ENCODE measurements at places on chromosomes 11 and 22.

DNA sequence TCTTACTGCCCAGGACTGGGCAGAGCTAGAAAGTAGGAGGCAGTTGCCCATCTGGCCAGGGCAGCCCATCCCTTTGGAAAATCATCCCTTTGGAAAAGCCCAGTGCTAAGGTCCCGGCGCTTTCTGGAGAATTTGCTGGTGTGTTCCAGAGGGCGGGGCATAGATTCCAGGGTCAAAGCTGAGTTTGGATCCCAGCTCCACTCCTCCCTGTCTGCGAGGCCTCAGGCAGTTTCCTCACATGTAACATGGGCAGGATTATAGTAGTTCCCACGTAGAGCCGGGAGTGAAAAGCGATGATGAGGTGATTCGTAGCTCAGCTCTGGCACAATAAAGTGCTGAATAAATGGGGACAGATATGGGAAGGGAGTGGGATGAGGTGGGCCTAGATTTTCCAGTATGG lies 31.4 kb upstream of the LRRC10B start:
- no peak for DNase-seq

DNA sequence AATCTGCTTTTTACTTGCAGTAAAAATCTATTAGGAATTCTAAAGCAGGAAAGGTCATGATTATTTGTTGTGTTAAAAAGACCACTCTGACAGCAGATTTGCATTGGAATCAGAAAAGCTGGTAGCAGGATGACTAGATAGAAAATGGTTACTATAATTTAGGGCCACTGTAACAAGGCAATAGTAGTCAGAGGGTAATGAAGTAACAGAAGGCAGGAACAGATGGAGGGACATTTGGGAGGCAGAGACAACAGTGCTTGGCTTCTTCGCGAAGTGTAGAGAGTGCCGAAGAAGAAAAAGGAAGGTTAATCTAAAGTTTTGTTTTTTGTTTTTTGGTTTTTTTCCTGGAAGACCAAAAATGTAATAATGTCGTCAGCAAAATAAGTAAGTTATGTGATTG lies 129.8 kb upstream of the SLC5A12 start:
- DNase-seq, result no peak

DNA sequence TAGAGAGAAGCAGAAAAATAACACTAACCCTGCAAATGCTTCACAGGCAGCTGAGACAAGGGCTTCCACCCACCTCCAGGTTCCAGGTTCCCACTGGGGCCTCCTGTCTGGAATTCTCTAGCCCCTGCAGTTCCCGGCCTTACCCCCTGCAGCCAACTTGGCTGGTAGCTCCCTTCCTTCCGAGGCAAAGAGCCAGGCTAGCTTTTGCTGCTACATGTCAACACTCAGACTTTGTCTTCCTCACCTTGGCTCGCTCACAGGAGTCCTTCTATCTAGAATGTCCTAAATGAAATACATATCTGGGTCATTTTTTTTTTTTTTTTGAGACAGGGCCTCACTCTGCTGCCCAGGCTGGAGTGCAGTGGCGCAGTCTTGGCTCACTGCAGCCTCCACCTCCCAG lies 9.9 kb upstream of the TTLL1 start:
- DNase-seq, result no peak

GRCh38 chr22:46355996-46356471 lies 20.5 kb downstream of the TRMU start:
- no peak for DNase-seq

DNA sequence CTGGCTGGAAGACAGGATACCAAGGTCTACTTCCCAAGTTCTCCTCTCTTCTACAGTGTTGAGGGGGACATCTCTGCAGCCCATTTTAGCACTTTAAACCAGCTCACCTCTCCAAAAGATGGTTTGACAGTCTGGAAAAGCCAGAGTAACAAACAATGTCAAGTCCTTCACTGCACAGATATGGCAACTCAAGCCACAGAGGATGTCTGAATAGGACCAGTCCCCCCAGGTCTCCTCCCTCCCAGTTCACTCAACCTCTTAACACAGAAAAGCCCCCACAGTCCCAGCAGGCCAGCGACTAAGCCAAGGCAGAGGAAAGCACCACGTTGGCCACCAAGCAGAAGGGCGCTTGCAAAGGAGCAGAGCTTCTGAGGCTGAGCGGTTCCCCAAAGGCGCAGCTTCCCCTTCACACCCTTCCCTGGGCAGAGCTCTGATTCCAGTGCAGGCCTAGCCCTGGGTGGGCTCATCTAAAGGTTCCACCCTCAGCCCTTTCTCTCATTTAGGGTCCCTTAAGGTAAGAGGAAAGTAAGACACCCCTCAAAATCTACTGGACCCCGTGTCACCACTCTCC lies 62.7 kb downstream of the PAK1 start:
- peak; percentile 13 for DNase-seq

DNA sequence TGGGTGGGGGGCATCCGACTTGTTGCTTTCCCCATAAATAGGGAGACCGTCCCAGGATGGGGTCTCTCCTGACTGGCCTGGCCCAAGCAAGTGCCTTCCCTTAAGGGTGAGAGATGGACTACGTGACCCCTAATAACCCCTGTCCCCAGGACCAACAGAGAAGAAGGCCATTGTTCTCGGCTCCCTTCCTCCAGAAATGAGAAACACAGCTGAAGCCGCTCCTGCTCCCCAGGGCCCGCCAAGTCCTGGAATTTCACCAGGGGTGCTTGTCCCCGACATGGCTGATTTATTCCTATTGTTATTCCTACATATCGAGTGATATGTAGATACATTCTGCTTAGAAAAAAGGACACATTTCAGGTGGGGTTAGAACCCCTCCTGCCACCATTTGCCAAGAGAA lies 100.8 kb downstream of the TP53I11 start:
- DNase-seq, result no peak

DNA sequence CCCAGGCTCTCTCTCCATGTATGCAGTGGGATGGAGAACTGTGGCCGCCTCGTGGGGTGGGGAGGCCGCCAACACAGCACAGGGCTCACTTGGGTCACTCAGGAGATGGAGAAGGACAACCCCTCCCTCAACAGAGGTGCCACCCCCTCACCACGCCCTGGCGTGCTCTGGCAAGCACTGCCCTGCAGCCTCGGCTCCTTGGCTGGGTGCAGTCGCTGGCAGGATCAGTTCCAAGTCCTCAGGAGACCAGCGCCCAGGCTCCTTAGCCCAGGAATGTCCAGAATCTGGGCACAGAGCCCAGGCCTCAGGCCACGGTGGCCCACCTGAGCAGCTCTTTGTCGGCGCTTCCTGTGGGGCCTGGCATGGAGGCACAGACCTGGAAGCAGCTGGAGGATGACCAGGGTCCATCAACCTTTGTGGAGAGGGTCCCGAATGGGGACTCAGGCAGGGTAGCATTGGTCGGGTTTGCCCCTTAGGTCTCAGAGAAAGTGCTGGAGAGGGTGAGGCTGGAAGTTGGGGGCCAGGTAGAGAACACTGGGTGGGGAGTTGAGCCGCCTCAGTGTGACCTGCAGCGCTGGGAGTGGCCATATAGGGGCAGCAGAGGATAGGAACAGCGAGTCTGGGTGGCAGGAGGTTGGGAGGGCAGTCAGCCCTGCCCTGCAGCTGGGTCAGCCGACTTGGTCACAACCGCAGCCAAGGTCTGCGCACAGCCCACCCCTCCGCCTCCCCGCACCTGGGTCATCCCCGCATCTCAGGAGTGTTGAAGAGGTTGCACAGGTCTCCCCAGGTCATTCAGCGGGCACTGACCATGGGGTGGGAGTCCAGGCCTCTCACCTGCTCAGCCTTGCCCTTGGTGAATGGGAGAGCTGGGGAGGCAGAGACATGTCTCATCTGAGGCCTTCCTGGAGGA lies 8.2 kb downstream of the SUSD2 start:
- no peak for DNase-seq

DNA sequence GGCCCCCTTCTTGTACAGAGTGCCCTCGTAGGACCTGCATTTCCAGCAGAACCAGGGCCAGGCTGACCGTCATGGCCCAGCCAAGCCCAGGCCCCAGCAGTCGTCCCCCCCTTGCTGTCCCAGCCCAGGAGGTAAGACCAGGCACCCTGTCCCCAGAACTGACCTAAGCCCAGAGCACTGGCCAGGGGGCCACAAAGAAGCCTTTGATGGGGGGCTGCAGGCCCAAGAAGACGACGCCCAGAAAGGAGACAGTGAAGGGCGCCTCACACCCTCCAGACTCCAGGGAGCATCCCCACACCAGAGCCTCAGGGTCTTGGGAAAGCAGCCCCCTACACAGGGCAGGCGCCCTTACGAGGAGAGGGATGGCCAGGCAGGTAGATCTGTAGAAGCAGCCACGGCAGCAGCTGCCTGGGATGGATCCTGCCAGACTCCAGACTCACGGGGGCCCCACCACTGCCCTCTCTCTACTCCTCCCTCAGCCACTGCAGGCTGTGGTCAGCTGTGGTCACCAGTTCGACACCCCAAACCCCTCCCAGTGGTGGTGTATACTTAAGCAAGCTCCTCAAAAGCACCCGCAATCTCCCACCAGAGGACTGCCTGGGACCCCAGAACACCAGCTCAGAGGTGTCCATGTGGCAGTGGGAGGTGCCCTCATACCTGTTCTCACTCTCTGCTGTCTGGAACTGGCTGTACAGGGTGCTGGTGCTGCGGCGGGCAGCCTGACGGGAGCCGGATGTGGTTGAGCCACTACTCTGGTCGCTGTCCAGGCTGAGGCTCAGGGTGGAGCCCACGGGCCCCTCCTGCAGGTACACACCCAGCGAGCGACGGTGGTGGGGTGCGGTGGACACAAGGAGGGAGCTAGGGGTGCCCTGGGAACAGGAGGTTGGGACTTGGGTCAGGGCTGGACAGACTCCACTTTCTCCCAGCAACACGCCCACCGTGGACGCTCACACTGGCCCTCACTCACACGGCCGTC lies 27.0 kb downstream of the SBF1 start:
- no peak for DNase-seq

DNA sequence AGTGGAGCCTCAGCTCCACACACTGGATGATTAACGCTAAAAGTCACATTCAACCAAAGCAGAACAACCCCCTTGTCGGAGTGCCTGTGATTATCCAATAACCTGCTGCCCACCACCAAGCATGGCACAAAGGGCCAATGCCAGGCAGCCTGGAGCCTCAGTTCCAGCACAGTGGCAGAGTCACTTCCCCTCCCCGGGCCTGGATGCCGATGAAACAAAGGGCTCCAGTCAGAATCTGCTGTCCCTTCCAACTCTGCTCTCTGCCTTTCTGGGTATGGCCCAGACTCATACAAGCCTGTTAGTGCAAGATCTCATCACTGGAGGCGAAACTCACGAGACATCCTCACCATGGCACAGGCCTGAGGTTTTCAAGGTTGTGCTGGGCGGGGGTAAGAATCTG lies 52.1 kb downstream of the CLTCL1 start:
- DNase-seq, result no peak

DNA sequence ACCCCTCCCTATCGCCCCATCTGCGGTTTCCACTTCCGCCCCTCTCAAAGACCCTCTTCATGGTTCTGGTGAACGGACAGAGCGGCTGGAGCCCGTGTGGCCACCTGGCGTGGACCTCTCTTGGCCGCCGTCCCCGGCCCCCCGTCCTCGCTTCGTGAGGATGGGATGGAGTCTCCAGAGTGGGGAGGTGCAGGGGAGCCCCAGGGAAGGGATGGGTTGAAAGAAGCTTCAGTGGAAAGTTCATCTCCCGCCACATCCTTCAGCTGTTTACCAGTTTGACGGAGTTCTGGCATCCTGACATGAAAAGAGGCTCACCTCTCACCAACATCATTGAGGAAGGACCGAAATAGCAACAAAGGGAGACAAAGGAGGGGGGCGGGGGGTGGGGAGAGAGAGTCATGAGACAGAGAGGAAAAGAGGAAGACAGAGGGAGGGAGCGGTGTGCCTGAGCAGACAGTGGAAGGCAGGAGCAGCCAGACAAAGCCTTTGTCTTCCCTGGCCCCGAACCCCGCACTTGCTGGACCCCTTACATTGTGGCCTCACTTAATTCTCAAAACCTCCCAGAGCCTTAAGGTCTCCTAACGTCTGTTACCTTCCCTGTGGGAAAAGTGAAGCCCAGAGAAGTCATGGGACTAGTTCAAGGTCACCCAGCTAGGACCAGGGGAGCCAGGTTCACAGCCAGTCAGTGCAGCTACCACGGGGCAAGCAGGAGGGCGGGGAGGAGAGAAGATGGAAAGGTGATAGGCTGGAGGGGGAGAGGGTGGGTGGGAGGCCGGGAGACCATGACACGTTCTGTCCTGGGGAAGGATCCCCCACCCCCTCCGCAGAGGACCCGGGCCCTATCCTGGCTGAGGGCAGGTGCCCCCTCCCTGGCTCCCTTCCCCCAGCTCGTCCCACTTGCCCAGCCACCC lies 54.9 kb downstream of the CD6 start:
- no peak for DNase-seq

- peak; percentile 71 for DNase-seq
Measured at GRCh38 chr11:68447015-68447801, 13.3 kb upstream of the PPP6R3 start.

GRCh38 chr11:6397156-6397555 lies 6.9 kb downstream of the SMPD1 start:
- no peak for DNase-seq

GRCh38 chr11:92626624-92627023 lies 342.8 kb upstream of the MTNR1B start:
- no peak for DNase-seq

GRCh38 chr11:10637731-10638151 lies 55.8 kb downstream of the IRAG1 start:
- no peak for DNase-seq

- DNase-seq, result no peak
Measured at GRCh38 chr11:118511601-118512000, 15.7 kb upstream of the TTC36 start.

- DNase-seq, result no peak
Measured at GRCh38 chr11:66203847-66204246, 64.6 kb upstream of the RAB1B start.

GRCh38 chr11:45995342-45995734 lies 72.9 kb downstream of the LARGE2 start:
- no peak for DNase-seq

DNA sequence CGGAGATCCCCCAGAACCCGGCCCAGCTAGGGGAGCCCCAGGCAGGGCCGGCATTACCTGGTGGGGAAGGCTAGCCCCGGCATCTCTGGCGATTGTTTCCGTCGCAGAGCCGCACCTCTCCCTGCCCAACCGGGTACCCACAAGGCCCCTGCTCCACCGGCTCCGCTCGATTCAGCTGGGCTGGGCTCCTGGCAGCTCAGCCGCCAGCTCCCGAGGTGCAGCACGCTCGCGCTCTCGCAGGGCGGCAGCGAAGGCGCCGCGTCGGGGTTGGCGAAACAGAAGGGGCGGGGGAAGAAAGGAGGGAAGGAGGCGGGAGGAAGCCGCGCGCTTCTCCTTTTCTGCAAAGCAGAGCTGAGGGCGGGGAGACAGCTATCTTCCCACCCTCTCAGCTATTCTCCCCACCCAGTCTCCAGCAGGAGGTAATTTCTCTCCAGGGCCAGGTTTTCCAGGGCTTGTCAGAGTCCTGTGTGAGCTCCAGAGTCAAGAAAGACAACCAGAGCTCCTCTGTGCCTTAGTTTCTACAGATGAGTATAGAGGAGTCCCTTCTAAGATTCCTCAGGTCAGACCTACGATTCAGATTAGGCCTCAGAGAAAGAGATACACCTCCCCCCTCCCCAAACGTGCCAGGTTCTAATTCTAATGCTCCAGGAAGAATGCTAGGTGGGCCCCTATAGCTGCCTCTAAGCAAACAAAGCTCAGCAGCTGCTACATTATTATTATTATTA lies 62.0 kb downstream of the PAK1 start:
- DNase-seq, result peak; percentile 70

Data from effector memory CD8-positive, alpha-beta T cell (primary cell).